ENCODE measurements at places on chromosomes 1 and 21. TPM values are rescaled to one million over a fixed set of nuclear protein-coding genes. Genes with fewer than 3 reads are reported as not detected.

Gene RHD
- not detected for total RNA-seq

Gene RORC
- 5.9 TPM for total RNA-seq

Gene TEX38
- total RNA-seq: 0.24 TPM

Gene AZIN2
- 5.8 TPM for total RNA-seq

GRCh38 chr1:168442931-168443330, 100.9 kb downstream of the XCL2 start:
- no peak for DNase-seq

GRCh38 chr1:110890474-110891196, 17.7 kb downstream of the CD53 start:
- DNase-seq: no peak

DNA sequence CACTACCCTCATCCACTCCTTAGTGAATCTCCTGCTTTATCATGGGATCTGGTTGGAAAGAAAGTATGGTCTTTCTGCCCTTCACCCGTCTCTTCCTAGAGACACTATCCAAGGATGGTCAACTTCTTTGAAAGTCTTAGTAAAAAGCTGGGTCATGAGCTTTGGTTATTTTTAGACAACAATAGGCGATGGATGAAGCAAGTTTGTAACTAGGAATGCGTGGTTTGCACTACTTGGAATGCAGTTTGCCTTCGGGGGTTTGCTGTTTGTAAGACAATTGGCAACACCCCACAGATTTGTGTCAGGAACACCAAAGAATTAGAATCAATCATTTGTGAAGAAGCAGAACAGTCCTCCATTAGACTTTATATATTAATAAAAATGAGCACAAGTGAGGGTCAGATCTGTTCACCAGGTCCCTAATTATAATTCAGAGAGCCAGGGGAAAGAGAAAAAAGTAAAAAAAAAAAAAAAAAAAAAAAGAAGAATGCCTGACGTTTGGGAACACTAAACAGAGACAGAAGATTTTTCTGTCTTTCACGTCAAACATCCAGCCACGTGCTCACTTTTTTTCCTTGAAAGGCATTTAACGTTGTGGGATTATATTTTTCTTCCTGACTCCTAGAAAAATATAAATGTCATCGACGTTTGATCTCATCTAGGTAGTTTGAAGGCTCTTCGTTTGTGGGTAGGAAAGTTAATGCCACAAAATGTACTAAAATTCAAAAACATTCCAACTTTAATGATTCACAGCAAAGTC, 60.7 kb upstream of the BTG3 start:
- DNase-seq: no peak

DNA sequence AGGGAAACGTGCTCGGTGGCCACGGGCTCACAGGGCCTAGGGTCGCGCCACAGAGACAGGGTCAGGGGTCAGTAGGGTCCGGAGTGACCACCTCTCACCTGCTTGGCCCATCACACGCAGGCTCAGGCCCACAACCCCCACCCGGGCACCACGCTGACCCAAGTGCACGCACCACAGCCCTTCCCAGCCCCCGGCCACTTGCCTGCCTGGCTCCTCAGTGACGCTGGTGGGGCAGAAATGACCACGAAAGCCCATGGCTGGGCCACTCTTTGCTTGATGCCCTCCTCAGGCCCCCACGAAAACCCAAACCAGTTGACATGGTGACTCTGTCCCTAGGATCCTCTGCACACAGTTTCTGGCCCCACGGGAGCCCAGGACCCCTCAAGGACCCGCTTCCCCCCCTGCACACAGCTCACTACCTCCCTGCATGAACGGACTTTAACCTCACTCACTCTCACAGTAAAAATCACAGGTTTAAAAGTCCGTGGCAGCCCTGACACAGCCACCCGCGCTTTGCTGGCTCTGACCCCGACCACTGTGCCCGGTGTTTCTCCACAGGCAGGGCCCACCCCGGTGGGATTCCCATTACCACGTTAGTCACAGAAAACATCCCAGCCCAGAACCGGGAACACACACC, 20.7 kb downstream of the NADK start:
- no peak for DNase-seq

DNA sequence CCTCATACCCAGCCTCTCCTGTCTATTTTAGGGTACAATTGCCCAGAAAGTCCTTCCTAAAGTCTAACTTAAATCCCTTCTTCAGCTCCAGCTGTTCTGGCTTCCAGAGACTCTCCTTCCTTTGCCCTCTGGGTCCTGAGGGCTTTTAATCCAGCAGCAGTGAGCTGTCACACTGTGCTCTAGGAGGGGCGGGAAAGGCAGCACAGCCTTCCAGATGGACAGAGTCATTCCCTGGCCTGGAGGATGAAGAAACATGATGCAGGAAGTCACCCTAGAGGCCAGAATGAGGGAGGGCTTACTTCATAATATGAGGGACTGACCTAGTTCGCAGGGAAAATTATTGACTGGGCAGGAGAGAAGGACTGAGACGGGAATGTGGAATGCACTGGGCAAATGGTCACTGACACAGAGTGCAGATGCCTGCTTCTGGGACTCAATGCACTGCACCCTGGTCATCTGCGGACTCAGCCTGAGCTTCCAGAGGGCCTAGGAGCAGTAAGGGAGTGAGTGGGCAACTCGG, 1.3 kb downstream of the SH2D2A start:
- peak; percentile 79 for DNase-seq

- DNase-seq: no peak
Measured at GRCh38 chr1:86823821-86824500, 90.0 kb downstream of the SELENOF start.
